ENCODE measurements at places on chromosomes 7 and 10.
A peak's percentile ranks its signal among the peaks of the same experiment; 100 is the strongest.

DNA sequence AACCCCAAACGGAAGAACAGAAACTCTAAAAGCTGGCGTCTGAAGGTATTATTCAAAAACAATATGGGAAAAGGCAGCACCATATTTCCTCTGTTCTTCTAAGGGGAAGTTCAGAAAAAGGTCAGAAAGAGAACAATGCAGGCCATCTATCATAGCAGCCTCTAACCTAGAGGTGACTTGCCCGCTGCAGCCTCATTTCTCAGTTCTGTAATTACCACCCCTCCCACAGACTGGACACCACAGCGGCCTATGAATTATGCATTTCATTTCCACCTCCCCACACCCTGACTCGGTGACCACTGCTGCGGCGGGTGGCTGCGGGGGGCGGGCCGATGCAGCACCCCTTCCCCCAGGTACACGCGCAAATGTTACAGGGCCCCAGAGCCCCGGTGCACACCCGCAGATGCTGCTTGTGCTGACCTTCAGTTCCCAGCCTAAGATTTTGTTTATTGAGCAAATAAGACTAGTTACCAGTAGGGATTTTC, 125.5 kb downstream of the CLEC2L start:
- DNase-seq, result no peak

GRCh38 chr10:128070721-128071416, 55.4 kb downstream of the MKI67 start:
- no peak for DNase-seq

- no peak for DNase-seq
Measured at GRCh38 chr10:80540136-80540535, 2.4 kb downstream of the SH2D4B start.

- no peak for DNase-seq
Measured at GRCh38 chr10:80493522-80494051, 39.5 kb downstream of the TSPAN14 start.

- DNase-seq, result peak; percentile 71
Measured at GRCh38 chr7:47253650-47254080, 328.2 kb downstream of the TNS3 start.

All from endodermal cell (in vitro differentiated cells).